ENCODE measurements at places on chromosomes 12 and 14. TPM values are rescaled to one million over a fixed set of nuclear protein-coding genes. Genes with fewer than 3 reads are reported as not detected.
A peak's percentile ranks its signal among the peaks of the same experiment; 100 is the strongest.

FLRT2 gene
- 2.2 TPM for polyA plus RNA-seq

SYNDIG1L gene
- polyA plus RNA-seq: 0.07 TPM

DMAC2L gene
- polyA plus RNA-seq: 19.9 TPM

TBX5 gene
- polyA plus RNA-seq: 97.3 TPM

KRT85 gene
- polyA plus RNA-seq: not detected

PDZRN4 gene
- 0.48 TPM for polyA plus RNA-seq

KRT77 gene
- polyA plus RNA-seq: not detected

LMO3 gene
- polyA plus RNA-seq: 4.3 TPM

DNA sequence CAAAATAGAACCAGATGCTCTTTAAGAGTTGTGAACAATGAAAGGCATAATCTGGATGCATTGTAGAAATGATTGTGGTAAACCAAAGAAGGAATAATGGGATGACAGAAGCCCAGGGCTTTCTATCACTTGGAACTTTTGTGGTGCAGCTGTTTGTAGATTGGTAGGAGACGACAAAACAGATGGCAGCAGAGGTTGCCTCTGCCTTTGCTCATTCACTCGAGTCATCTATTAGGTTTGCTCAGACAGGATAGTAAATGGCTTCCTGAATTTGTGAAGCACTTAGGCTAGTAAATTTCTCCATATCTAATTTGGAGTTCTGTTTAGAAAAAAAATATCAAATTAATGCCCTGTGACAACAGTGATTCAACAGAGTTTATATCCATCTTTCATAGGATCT lies 78.4 kb downstream of the FGD4 start:
- no peak for DNase-seq

DNA sequence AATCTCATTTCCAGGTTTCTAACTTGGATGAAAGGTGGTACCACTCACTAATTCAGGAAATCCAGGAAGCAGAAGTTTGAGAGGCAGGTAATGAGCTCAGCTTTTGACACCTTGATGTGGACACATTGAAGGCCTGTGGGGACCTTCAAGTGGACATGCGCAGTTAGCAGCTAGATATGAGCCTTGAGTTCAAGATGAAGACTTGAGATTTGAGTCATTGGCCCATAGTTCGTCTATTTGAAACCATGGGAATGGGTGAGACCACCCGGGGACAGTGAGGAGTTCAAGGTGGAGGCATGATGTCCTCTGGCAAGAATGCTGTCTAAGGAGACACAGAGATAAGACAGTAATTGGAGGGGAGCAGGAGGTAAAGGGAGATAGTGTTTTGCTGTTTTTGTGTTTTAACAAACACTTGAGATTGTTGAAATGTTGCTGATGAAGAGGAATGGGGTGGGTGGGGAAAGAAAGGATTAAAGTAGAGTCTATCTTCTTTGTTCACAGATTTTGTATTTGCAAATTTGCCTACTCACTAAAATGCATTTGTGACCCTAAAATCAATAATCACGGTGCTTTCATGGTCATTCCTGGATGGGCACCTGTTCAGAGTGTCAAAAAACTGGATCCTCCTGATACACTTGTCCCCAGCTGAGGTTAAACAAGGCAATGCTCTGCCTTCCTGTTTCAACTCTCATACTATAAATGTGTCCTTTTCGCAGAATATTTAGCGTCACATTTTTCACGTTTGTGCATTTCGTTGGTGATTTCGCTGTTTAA lies 69.5 kb upstream of the PLXNC1 start:
- DNase-seq: no peak

GRCh38 chr12:58285551-58285950 lies 344.2 kb downstream of the ATP23 start:
- no peak for DNase-seq

DNA sequence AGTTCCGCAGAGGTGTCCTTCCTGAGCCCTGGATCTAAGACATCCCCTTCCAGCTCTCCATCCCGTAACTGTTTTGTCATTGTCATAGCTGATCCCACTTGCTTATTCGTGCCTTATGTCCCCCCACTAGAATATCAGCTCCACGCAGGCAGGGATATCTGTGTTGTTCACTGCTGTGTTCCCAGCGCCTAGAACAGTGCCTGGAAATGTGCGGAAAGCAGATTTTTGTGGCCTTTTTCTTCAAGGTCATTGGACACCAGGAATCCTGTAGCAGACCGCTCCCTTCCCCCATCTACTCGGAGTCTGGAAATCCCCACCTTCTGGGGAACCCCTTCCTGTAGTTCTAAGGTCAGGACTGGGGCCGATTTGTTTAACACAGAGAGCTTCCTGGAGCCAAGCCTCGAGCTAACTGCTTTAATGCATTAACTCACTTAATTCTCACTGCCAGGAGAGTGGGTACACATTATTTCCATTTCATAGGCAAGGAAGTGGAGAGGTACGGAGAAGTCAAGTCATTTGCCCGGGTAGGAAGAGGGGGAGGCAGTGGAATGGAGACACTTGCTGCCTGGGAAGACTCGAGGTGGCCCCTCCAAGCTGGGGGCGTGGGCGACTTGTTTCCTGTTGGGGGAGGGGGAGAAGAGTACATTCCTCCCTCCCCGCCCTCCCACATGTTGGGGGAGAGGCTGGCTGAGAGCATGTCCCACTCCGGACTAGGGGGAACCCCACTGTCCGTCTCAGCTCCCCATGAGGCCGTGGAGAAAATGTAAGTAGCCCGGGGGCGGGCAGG lies 1.2 kb upstream of the SH2B3 start:
- DNase-seq: peak; percentile 75

DNA sequence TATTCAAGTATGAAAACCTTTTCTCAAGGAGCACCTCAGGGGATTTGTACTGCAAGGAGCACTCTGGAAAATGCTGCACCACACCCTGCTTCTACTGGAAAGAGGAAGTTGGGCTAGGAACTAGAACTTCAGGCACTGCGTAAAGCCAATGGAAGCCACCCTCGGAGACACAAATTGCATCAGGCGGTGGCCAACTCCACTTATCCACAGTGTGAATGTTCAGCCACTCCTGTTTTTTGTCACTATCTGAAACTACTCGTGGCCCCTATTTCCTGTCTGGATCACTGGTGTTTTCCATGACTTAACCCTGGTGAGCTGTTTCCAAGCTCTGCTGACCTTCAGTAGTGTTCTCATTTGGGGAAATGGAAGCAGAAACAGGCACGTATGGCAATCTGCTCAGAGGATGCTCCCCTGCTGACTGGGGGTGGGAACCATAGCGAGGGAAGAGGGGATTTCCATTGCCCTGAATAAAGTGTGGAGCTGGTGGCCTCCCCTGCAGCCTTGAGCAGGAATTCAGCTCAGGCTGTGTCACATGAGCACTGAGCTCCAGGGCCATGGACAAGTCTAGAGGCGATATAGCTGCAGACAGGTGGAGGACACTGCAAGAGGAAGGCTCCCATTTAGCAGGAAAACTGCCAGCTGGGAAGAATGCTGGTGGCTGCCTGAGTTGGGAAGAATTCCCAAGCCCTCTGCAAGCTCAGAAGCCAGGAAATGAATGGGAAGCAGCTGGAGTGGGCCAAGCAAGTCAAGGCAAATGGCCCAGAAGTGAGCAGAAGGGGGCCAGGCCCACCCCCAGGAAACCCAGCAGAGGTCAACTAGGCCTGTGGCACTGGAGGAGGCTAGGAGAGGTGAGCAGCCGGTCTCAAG lies 50.5 kb upstream of the RAP1B start:
- peak; percentile 68 for DNase-seq

DNA sequence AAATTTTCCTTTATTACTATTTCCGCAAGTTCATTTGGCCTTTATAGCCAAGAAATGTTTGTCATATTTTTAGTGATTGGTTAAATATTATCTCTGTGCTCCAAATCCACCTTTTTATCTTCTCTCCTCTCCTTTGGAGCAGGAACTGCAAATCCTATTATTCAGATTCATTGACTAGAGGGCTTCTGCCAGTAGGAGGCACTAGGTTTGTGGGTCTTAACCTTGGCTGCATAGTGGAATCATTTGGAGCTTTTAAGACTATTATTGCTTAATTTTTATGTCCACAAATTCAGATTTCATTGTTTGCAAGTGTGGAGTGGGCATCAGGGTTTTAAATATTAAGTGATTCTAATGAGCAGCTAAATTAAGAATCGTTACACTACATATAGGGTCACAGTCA lies 75.3 kb upstream of the SYT10 start:
- DNase-seq: no peak

- DNase-seq: no peak
These were observed 23.5 kb downstream of the ADGRD1 start for GRCh38 chr12:130977046-130977742.

DNA sequence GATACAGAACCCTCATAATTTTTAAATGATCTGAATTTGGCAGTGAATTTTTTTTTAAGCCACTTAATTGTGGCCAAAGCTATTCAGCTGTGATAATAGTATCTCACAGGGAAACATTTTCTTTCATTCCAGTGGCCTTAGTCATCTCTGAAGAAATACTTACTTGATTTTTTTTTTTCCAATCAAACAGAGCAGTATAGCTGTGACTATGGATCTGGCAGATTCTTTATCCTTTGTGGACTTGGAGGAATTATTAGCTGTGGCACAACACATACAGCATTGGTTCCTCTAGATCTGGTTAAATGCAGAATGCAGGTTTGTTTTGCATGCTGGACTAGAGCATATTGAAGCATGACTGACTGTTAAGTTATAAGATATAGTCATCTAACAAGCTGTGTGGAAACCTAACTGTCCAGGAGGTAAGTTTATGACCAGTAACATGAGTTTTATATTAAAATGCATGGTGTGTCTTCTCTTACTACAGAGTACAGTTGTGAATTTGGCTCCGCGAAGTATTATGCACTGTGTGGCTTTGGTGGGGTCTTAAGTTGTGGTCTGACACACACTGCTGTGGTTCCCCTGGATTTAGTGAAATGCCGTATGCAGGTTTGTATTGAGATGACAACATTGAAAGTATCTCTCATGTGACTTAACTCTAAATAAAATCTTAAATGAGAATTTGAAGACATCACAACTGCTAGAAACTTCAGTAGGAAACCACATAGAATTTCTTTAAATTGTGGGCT lies 1.9 kb downstream of the SLC25A3 start:
- DNase-seq: no peak

GRCh38 chr14:56115334-56115870 lies 2.8 kb upstream of the PELI2 start:
- DNase-seq: no peak

DNA sequence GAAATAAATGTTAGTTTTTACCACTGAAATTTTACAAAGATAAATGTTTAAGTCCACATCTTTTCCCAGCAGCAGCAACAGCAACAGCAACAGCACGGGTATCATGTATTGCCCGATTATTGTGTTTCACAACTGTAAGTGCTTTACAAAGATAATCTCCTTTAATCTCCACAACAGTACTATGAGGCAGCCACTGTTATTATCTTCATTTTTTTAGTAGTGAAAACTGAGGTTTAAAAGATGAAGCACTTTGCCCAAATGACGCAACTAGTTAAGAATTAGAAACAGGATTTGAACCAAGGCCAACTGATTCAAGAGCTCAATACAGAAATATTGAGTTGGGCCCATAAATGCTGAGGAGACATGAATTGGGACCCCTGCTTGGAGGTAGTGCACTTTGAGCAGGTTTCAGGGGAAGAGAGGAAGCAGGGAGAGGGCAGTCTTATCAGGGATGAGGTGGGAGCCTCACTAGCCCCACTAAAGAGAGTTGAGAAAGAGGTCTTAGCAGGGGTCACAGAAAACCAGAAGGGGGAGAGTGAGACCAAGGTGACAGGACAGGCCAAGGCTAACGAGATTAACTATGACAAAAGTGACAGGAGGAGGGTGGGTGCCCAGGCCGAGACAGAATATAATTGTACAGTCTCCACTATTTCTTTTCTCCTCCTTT lies 15.3 kb downstream of the KRT2 start:
- DNase-seq: no peak

DNA sequence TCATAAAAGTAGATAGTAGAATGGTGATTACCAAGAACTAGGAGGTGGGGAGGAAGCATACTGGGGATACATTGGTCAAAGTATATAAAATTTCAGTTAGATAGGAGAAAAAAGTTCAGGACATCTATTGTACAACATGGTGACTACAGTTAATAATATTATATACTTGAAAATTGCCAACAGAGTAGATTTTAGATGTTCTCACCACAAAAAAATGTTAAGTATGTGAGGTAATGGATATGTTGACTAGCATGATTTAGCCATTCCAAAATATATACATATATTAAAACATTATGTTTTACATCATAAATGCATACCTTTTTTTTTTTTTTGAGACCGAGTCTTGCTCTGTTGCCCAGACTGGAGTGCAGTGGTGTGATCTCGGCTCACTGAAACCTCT lies 31.0 kb downstream of the TMEM116 start:
- no peak for DNase-seq

GRCh38 chr14:45112896-45113781 lies 21.1 kb downstream of the FKBP3 start:
- no peak for DNase-seq

GRCh38 chr14:85198001-85198400 lies 331.9 kb upstream of the FLRT2 start:
- no peak for DNase-seq

GRCh38 chr12:101855976-101856375 lies 21.4 kb upstream of the DRAM1 start:
- no peak for DNase-seq

GRCh38 chr14:52342849-52343596 lies 28.9 kb downstream of the PTGER2 start:
- no peak for DNase-seq

GRCh38 chr12:102095677-102096263 lies 24.1 kb downstream of the NUP37 start:
- no peak for DNase-seq

GRCh38 chr14:72699443-72699842 lies 194.5 kb downstream of the DPF3 start:
- DNase-seq: no peak

DNA sequence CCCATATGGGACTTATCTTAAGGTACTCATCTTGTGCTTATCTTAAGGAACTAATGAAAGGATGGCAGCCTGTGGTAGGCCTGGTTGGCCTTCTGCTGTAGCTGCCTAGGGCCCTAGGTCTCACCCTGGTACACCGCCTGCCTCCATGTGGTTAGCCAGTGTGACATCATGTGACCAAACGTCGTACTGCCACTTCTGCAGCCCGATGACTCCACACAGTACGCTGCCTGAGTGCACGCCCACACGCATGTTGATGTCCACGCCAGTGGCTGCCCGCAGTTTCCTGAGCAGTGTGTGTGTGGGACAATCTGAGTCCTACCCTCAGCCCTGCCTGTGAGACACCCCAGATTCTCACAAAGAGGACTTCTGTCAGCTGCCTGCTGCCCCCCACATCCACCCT lies 5.1 kb downstream of the ADCY4 start:
- DNase-seq: peak; percentile 70

DNA sequence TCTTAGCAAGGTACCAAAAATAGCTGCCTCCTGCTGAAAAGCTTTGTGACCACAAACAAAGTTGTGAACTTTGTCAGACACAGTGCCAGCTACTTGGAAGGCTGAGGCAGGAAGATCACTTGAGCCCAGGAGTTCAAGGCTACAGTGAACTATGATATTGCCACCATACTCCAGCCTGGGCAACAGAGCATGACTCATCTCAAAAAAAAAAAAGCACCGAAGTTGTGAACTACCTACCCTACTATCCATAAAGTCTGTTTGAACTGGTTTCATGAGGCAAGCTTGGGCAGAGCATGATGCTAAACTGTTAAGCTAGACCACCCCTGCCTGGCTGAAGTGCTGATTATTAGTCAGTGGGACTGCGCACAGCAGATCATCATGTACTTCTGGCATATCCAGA lies 75.5 kb downstream of the RAD52 start:
- no peak for DNase-seq

Measured in right cardiac atrium (tissue), 5 donors.